ENCODE measurements at places on chromosomes 5 and 9.

DNA sequence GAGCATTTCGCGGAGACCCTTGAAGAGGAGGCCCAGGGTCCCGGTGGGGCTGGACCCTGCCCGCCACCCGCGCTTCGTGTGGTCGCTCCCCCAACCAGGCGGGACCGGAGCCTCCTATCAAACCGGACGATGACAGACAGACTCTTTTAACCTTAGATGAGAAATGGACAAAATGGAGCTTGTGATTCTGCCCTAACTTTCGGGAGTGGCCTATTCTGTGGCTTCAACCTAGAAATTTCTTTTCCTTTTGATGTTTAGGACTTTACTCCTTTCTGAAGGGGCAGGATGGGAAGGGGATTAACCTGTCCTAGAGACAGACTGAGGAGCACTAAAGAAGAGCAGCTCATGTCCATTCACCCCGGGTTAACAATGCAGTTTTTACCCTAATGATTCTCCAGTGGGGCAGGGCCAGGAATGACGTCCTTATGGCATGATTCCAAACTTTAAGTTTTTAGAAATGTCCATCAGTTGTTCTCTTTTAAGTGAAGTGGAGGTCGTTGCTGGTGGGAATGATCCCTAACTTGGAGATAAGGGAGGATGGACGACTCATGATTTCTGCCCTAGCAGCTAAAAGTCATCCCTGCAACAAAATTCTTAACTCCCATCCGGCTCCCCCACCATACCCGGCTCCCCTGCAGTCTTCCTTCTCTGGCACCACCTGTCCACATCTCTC is 1.0 kb downstream of the NIPSNAP3A start:
- DNase-seq: no peak

DNA sequence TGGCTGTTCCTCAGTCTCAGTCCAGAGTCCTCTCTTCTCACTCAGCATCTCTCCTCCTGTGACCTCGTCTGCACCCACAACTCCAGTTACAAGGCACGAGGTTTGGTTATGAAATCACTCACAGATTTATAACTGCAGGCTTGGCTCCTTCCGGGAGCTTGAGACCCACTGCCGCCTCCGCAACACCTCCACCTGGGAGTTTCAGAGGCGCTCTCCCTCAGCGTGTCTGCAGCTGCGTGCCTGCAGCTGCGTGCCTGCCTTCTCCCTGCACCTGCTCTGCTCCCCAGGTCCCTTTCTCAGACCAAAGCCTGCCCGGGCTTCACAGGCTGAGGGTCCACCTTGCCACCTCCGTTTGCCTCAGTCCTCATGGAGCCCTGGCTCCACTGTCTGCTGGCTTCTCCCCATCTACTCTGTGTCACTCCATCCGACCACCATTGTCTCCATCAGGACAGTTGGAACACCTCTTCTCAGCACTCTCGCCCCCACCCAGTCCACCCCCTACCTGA is 51.5 kb downstream of the HRH2 start:
- DNase-seq: no peak

- no peak for DNase-seq
Measured at GRCh38 chr9:20914556-20914955, 116.9 kb downstream of the HACD4 start.

DNA sequence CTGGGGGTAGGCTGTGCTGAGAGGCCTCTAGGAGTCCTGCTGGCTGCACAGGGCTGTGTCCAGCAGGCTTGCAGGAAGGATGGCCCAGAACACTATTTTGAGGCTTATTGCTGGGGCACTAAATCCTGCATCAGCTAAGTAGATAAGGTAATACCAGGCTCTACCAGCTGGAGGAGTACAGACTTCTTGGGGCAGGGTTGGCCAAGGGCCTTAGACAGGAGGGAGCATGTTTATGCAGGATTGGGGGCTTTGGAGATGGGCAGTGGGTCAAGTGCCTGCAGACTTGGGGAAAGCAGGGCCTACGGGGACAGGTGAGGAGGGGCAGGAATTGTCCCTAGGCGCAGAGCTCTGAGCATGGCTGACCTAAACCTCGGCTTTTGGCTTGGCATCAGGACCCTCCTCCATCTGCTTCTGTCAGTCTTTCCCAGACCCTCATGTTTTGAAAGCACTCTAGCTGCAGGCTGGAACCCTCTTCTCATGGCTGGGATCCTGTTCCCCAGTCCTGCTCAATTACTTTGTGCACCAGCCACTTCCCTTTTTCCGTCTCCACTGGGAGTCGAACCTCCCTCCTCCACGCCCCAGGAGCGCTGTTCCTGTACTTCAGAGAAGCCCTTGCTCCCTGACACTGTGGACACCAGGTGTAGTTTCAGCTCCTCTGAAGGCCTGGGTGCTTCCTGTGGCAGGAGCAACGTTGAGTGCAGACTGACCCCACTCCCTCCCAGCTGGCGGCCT is 61.0 kb upstream of the SPTLC1 start:
- DNase-seq: no peak

- no peak for DNase-seq
Measured at GRCh38 chr5:149667084-149667828, 62.9 kb upstream of the PPARGC1B start.
